ENCODE measurements at places on chromosomes 12 and 14. TPM values are rescaled to one million over a fixed set of nuclear protein-coding genes. Genes with fewer than 3 reads are reported as not detected.

Gene TAS2R8
- total RNA-seq = not detected

Gene MIP
- total RNA-seq = not detected

Gene RHEBL1
- total RNA-seq = 8.0 TPM

Gene RNASE4
- total RNA-seq = 0.91 TPM

Gene OVCH1
- total RNA-seq = not detected

Gene GZMH
- not detected for total RNA-seq

Gene ELK3
- total RNA-seq = 30.9 TPM

Gene DNAI7
- not detected for total RNA-seq

Gene KRT8
- total RNA-seq = 407 TPM

Gene PLEKHD1
- total RNA-seq = not detected

Gene GABARAPL1
- total RNA-seq = 20.8 TPM

Gene TAS2R13
- 0.36 TPM for total RNA-seq

Gene RASSF9
- 1.4 TPM for total RNA-seq

Gene OTX2
- total RNA-seq = not detected

Gene BCDIN3D
- total RNA-seq = 1.5 TPM

Gene COX8C
- not detected for total RNA-seq

Gene LALBA
- total RNA-seq = not detected

Gene NRXN3
- total RNA-seq = 0.74 TPM

Gene RNASE11
- total RNA-seq = not detected

Gene FIGNL2
- total RNA-seq = 0.29 TPM
